ENCODE measurements at places on chromosomes 6 and 20. TPM values are rescaled to one million over a fixed set of nuclear protein-coding genes. Genes with fewer than 3 reads are reported as not detected.

GRCh38 chr20:57911512-57912226 lies 201.9 kb upstream of the PMEPA1 start:
- H3K4me3 ChIP-seq = no peak overlapping the region
- H3K36me3 ChIP-seq = no peaks in the 10 kb centered on the region
- no peak overlapping the region for H3K27ac ChIP-seq
- H3K27me3 ChIP-seq = no peaks in the 10 kb centered on the region
- no peak for DNase-seq

DNA sequence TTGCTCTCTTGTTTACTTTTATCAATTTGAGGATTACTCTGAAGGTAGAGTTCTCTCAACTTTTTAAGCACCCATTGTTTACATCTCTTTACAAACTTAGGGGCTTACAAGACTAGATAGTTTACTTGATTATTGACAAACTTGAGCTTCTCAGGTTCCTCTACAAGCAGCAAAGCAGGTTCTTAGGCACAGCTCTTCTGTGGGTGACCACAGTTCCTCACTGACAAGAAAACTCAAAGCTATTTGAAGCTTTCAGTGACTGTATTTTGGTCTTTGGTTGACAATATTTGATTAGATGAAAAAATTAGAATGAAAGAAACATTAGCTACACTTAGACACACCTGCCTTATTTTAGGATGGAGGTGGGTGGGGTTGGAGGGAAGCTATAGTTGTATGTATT lies 327.3 kb upstream of the RUNX2 start:
- DNase-seq = no peak
- H3K27me3 ChIP-seq = no peaks in the 10 kb centered on the region
- no peaks in the 10 kb centered on the region for H3K4me1 ChIP-seq
- no peak overlapping the region for H3K4me3 ChIP-seq
- no peaks in the 10 kb centered on the region for H3K36me3 ChIP-seq

- no peaks in the 10 kb centered on the region for H3K36me3 ChIP-seq
- H3K27me3 ChIP-seq = no peaks in the 10 kb centered on the region
- H3K27ac ChIP-seq = no peak overlapping the region
- no peak overlapping the region for H3K4me3 ChIP-seq
- no peak for DNase-seq
- no peaks in the 10 kb centered on the region for H3K4me1 ChIP-seq
These were observed 21.0 kb downstream of the SLC13A3 start for GRCh38 chr20:46630306-46630705.

The LINC00237 gene
- total RNA-seq = not detected

GRCh38 chr20:47503685-47504084 lies 2.0 kb downstream of the NCOA3 start:
- DNase-seq = no peak
- H3K36me3 ChIP-seq = no peaks in the 10 kb centered on the region
- H3K4me3 ChIP-seq = no peak overlapping the region
- H3K27ac ChIP-seq = no peak overlapping the region
- H3K27me3 ChIP-seq = no peaks in the 10 kb centered on the region
- H3K4me1 ChIP-seq = no peaks in the 10 kb centered on the region

The PREX1 gene
- 7.4 TPM for total RNA-seq

- no peaks in the 10 kb centered on the region for H3K4me1 ChIP-seq
- no peaks in the 10 kb centered on the region for H3K27me3 ChIP-seq
- H3K4me3 ChIP-seq = no peak overlapping the region
- no peak for DNase-seq
- no peaks in the 10 kb centered on the region for H3K36me3 ChIP-seq
- no peak overlapping the region for H3K27ac ChIP-seq
These were observed 80.2 kb upstream of the OPRM1 start for GRCh38 chr6:153958860-153959259.

DNA sequence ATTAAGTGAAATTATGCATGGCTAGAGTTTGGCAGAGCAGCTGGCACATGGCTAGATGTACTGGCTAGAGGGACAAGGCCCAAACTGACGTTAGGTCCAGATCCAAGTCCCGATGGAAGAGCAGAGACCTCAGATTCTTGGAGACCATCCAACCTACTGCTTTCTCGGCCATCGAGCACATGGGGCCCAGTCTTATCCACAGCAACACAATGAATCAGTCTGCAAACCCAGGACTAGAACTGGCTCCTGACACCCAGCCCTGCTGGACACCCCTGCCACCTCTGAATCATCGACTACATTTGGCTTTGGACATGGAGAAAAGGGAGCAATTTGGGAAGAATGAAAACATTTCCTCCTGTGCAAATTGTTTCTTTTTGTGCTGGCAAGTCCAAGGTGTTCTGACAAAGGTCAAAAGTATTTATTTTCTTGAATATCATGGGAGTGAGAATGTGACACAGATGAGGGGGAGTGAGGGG lies 23.9 kb upstream of the YWHAB start:
- peak overlapping the region; percentile 47 for H3K27ac ChIP-seq
- H3K4me1 ChIP-seq = no peaks in the 10 kb centered on the region
- H3K27me3 ChIP-seq = no peaks in the 10 kb centered on the region

DNA sequence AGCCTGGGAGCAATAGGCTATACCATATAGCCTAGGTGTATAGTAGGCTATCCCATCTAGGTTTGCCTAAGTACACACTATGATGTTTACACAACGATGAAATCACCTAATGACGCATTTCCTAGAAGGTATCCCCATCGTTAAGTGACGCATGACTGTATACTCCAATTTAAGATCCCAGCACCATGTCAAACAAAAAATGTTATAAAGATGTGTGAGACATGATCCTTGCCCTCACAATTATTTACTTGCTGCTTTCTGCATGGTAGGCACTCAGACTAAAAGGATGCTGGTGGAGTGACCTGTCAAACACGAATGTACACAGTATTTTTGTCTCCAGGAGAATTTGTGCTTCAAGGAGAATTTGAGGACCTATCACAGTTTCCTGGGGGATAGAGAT lies 32.3 kb downstream of the SNAP25 start:
- no peak overlapping the region for H3K27ac ChIP-seq
- no peak for DNase-seq
- no peaks in the 10 kb centered on the region for H3K36me3 ChIP-seq

- no peak overlapping the region for H3K4me3 ChIP-seq
- no peaks in the 10 kb centered on the region for H3K4me1 ChIP-seq
- no peak overlapping the region for H3K27ac ChIP-seq
- H3K36me3 ChIP-seq = no peaks in the 10 kb centered on the region
- no peak for DNase-seq
These were observed 35.8 kb downstream of the AKAP12 start for GRCh38 chr6:151275566-151275965.

DNA sequence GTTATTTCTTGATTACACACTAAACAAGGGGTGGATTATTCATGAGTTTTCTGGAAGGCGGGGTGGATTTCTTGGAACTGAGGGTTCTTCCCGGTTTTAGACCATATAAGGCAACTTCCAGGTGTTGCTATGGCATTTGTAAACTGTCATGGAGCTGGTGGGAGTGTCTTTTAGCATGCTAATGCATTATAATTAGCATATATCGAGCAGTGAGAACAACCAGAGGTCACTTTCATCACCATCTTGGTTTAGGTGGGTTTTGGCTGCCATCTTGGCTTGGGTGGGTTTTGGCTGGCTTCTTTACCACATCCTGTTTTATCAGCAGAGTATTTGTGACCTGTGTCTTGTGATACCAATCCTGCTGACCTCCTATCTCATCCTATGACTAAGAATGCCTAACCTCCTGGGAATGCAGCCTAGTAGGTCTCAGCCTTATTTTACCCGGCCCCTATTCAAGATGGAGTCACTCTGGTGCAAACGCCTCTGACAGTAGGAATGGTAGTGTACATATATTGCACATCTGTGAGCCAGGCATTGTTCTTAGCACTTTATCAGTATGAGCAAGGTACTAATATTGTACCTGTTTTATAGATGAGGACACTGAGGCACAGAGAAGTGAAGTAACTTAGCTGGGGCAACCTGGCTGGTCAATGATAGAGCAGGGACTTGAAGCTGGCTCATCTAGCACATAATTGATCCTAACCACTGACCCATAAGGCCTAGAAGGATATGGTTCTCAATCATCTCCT lies 203.7 kb downstream of the NFATC2 start:
- no peak for DNase-seq
- H3K27me3 ChIP-seq = no peaks in the 10 kb centered on the region
- no peak overlapping the region for H3K27ac ChIP-seq
- no peaks in the 10 kb centered on the region for H3K4me1 ChIP-seq
- H3K36me3 ChIP-seq = no peaks in the 10 kb centered on the region
- H3K4me3 ChIP-seq = no peak overlapping the region

The TSPYL4 gene
- total RNA-seq = 26.0 TPM

DNA sequence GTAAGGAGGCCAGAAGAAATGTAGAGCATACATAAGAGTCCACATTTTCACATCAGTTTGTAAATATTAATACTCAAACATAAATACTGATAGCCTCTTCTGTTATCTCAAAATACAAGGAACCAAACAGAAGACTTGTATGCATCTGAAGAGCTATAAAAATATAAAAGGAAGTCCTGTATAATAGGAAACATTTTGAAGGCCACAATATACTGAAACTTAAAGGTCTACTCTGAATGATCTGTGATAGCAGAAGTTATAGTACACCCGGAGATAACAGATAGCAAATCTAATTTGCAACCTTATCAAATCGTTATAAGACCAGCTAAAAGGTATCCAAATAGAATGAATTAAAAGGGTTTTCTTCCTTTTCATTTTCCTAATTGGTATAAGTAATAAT lies 111.2 kb downstream of the HIVEP2 start:
- no peaks in the 10 kb centered on the region for H3K4me1 ChIP-seq
- DNase-seq = no peak
- H3K4me3 ChIP-seq = no peak overlapping the region
- no peaks in the 10 kb centered on the region for H3K36me3 ChIP-seq

The SLC17A9 gene
- 0.41 TPM for total RNA-seq

GRCh38 chr6:10962673-10963072 lies 75.8 kb downstream of the SYCP2L start:
- no peaks in the 10 kb centered on the region for H3K4me1 ChIP-seq
- H3K4me3 ChIP-seq = no peak overlapping the region
- no peaks in the 10 kb centered on the region for H3K27me3 ChIP-seq
- no peak for DNase-seq
- no peak overlapping the region for H3K27ac ChIP-seq
- no peaks in the 10 kb centered on the region for H3K36me3 ChIP-seq
